ENCODE measurements at places on chromosomes 2 and 18. TPM values are rescaled to one million over a fixed set of nuclear protein-coding genes. Genes with fewer than 3 reads are reported as not detected.

GRCh38 chr2:223199531-223200515, 147.8 kb downstream of the KCNE4 start:
- H3K27ac ChIP-seq = no peak overlapping the region
- no peaks in the 10 kb centered on the region for H3K27me3 ChIP-seq
- H3K36me3 ChIP-seq = no peaks in the 10 kb centered on the region
- no peak for DNase-seq
- H3K4me1 ChIP-seq = no peaks in the 10 kb centered on the region
- H3K4me3 ChIP-seq = no peak overlapping the region

HOXD10 gene
- not detected for total RNA-seq

DNA sequence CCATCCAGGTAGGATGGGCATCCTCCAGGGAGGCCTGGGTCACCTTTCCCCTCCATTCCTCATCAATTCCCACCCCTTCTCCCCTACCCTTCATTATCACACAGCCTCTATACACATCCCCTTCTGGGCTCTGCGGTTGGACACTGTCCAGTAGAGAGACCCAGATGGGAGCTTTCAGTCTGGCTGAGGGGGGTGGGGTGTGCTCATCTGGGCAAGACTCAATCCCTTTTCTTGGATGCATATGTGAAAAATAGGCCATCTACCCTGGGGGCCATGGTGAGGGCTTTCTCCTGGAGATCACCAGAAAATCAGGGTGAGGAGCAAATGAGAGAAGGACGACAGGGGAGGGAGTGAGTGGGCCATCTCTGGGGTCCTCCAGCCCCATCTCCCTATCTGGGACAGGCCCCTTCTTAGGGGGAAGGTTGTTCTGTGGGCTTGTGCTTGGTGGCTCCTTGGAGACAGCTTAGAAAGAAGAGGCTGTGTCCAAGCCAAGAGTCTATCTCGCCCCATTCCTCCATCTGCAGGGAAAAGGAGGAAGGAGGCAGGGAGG, 160.1 kb downstream of the DYSF start:
- no peaks in the 10 kb centered on the region for H3K36me3 ChIP-seq
- no peak overlapping the region for H3K4me3 ChIP-seq
- no peak for DNase-seq
- no peaks in the 10 kb centered on the region for H3K27me3 ChIP-seq
- H3K4me1 ChIP-seq = no peaks in the 10 kb centered on the region

DNA sequence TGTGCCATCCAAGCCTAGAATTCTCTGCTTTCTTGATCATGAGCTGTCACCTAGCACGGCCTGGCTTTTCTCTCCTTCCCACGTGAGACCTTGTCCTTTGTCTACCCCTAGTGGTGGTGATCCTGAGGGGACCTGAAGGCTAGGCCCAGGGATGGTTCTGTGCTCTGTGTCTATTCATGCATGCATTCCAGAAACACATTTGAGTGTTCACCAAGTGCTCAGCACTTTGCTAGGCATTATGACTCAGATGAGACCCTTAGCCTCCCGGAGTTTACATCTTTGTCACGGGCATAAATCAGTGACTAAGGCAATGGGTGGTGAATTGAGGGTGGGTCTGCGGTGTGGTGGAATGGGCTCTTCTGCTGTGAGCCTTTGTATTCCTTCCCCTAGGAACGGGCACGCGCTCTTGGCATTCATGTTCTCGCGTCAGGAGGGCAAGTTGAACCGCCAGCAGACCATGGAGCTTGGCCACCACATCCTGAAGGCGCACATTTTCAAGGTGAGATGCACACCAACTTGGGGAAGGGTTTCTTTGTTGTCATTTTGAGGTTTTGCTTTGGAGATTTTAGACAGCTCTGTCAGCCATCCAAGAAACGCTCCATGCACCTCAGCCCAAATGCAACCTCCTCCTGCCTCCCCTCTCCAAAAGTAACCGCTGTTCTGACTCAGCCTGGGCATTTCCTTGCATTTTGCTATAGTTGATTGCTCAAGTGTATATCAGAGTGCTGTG, 100.9 kb downstream of the WDSUB1 start:
- H3K27ac ChIP-seq = no peak overlapping the region
- no peak overlapping the region for H3K4me3 ChIP-seq

DNA sequence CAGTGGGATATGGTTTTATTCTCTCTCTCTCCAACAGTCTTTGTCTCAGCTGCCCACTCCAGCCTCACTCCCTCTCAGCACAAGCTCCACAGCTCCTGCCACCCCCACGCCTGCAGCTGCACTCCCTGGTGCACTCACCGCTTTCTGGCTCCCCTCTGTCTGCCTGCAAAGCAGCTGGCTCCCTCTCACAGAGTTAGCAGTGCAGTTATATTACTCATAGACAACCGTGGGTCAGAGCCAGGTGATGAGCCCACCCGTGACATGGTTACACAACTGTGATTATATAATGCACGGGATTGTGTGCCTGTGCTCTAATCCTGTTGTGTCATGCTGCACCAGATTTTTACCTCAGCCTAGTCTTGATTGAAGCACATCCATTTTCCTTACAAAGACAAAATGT, 276.9 kb upstream of the CHAC2 start:
- no peak overlapping the region for H3K4me3 ChIP-seq
- H3K27me3 ChIP-seq = no peaks in the 10 kb centered on the region
- H3K36me3 ChIP-seq = no peaks in the 10 kb centered on the region
- no peak overlapping the region for H3K27ac ChIP-seq
- H3K4me1 ChIP-seq = no peaks in the 10 kb centered on the region

- no peak overlapping the region for H3K4me3 ChIP-seq
- no peaks in the 10 kb centered on the region for H3K36me3 ChIP-seq
- no peak overlapping the region for H3K27ac ChIP-seq
- H3K4me1 ChIP-seq = no peaks in the 10 kb centered on the region
Observed at GRCh38 chr2:181946444-181947127, 39.1 kb upstream of the PPP1R1C start.

DNA sequence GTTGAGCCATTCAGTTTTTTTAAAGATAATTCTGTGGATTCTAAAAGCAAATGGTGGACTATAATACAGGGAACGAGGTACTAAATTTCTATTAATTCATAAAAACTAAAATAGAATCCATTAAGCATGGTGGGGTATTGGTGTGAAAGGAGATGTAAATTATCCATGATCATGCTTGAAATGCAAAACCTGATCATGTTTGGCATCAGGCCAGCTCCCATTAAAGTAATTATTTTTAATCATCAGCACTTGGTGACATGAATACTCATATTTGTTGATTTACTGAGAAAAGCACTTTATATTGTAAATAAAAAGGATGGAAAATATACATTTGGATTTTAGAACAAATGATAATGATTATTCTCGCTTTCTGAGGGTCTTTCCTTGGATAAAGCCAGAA, 232.3 kb upstream of the MEIS1 start:
- no peaks in the 10 kb centered on the region for H3K36me3 ChIP-seq
- no peak overlapping the region for H3K27ac ChIP-seq
- no peak overlapping the region for H3K4me3 ChIP-seq
- no peaks in the 10 kb centered on the region for H3K4me1 ChIP-seq
- no peak for DNase-seq

NR4A2 gene
- total RNA-seq = 21.9 TPM

- no peak for DNase-seq
- no peaks in the 10 kb centered on the region for H3K27me3 ChIP-seq
- H3K27ac ChIP-seq = no peak overlapping the region
- no peaks in the 10 kb centered on the region for H3K4me1 ChIP-seq
Observed at GRCh38 chr2:236607471-236608187, 38.0 kb downstream of the ACKR3 start.

DNA sequence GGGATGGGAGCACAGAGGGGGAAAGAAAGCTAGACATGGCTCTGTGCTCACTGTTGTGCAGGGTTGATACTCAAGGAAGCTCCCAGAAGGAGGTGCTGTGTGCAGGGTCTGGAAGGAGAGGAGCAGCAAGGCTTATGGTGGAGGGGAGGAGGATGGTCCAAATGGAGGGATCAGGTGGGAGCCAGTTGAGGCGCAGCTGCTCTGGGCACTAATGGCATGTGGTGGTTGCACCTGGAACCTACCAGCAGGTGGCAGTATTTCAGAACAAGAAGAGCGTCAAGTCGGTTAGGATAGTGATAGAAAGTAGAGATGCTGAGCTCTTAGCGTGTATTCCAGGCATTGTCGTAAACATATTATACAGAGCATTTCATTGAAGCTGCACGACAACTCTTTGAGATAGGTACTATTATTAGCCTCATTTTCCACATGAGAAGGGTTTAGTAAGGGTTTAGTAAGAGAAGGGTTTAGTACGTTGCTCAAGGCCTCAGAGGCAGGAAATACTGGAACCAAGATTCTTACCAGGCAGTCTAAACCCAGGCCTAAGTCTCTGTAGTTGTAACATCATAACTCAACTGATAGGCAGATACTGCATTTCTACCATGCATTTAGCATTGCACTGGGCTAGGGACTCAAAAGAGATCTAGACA, 223.7 kb downstream of the CYP26B1 start:
- no peak overlapping the region for H3K27ac ChIP-seq
- H3K36me3 ChIP-seq = no peaks in the 10 kb centered on the region
- no peaks in the 10 kb centered on the region for H3K4me1 ChIP-seq
- no peak overlapping the region for H3K4me3 ChIP-seq
- H3K27me3 ChIP-seq = no peaks in the 10 kb centered on the region

All from CD8-positive, alpha-beta memory T cell (primary cell).